ENCODE measurements at places on chromosomes 6 and 20.

DNA sequence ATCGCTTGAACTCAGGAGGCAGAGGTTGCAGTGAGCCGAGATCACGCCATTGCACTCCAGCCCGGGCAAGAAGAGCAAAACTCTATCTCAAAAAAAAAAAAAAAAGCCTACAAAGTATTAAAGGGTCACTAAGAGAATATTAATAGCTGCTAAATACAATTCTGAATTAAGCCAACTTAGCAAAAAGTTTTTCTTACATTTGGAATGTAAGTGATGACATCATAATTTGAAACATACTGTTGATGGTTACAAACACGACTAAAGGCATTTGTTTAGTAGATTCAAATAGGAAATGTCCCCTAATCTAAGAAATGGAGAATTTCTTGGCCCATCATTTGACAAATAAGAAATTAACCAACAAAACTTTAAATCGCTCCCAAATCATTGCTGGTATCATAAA is 282.8 kb downstream of the RNGTT start:
- DNase-seq, result no peak

- DNase-seq, result no peak
Measured at GRCh38 chr6:81130061-81130460, 622.4 kb downstream of the TENT5A start.

DNA sequence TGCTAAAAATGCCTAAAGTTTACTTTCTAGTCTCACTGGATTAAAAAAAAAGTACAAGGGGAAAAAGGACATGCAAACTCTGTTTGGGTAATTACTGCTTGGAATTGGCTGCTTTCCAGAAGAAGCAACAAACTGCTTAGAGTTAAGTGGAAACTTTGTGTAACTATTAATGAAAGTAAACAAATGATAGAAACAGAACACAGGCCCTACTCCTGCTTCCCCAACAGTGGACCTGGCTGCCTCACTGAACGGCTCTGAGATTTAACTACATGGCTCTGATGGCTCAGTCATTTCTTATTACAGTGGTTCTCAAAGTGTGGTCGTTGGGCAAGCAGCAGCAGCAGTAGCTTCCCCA is 108.5 kb downstream of the MAN1A1 start:
- no peak for DNase-seq

GRCh38 chr6:153539602-153540001 is 408.5 kb upstream of the RGS17 start:
- DNase-seq, result no peak

DNA sequence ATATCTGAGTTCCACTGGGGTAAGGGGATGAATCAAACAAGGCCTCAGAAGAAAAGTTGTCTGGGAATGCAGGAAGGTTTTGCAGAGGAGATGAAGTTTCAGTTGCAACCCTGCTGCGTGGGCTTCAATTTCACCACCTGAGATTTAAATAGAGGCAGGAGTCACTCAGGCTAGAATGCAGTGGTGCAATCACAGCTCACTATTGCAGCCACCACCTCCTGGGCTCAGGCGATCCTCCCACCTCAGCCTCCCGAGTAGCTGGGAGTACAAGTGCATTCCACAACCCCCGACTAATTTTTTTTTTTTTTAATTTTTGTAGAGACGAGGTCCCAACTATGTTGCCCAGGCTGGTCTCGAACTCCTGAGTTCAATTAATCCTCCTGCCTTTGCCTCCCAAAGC is 1.5 kb upstream of the ZNF165 start:
- DNase-seq, result no peak

GRCh38 chr6:150072201-150072600 is 3.3 kb upstream of the ULBP3 start:
- DNase-seq, result no peak

DNA sequence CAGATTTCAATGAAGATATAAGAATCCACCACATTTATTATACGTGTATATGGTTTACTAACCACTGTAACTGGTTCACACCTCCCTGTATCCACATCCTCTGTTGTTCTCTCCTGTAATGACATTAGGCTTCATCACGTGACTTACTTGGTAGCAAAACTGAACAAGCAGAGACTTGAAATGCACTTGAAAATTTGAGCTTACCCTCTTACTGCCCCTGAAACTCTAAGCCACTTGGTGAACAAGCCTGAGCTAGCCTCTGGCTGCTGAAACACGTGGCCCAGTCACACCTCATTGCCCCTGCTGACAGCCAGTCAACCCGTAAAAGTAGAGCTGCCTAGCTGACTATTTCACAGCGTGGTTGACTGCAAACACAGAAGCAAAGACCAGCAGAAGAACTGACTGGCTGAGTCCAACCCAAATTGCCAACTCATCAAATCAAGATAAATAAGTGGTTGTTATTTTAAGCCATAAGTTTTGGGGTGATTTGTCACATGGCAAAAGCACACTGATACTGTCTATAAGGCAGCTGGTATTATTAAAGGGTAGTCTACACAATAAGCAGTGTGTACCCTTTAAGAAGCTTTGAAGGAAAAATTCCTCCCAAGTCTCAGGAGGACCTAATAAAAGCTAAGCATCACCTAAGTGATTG is 109.0 kb downstream of the RALGAPA2 start:
- no peak for DNase-seq

DNA sequence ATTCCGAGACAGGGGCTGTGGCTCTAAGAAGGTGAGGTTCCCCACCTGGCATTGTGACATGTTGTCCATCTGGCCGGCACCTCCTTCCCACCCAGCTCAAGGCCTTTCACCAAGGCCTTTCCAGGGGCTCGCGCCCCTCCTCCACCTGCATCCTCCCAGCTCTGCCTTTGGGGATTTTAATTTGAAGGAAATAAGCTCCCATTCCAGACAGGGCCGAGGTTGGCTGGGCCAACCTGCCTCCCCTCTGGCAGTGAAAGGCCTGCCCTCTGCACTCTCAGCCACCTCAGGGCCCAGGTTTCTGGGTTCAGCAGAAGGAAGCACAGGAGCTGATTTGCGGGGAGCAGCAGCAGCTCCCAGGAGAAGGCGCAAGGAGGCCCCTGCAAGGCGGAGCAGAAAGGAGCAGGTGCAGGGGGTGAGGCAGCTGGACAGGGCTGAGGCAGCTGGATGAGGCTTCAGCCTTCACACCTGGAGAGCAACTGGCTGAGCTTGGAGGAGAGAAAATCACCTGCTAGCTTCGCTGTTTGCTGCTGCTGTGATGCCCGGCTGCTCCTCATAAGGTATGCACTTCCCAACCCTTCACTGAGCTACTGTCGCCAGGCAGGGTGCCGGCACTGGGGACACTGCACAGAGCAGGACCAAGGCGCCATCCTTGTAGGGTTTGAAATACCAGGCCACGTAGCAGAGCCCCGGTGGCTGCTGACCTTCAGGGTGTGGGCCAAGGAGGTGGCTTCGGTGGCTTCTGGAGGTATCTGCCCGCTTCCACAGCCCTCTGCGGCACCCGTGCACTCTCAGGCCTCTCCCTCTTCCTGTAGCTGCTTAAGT is 147.0 kb downstream of the SYNDIG1 start:
- no peak for DNase-seq

GRCh38 chr6:87115402-87116135 is 20.7 kb upstream of the CGA start:
- DNase-seq, result no peak

GRCh38 chr6:74492587-74492986 is 713.3 kb downstream of the COL12A1 start:
- no peak for DNase-seq

GRCh38 chr6:151690303-151690702 is 117.2 kb upstream of the ESR1 start:
- peak; percentile 30 for DNase-seq

DNA sequence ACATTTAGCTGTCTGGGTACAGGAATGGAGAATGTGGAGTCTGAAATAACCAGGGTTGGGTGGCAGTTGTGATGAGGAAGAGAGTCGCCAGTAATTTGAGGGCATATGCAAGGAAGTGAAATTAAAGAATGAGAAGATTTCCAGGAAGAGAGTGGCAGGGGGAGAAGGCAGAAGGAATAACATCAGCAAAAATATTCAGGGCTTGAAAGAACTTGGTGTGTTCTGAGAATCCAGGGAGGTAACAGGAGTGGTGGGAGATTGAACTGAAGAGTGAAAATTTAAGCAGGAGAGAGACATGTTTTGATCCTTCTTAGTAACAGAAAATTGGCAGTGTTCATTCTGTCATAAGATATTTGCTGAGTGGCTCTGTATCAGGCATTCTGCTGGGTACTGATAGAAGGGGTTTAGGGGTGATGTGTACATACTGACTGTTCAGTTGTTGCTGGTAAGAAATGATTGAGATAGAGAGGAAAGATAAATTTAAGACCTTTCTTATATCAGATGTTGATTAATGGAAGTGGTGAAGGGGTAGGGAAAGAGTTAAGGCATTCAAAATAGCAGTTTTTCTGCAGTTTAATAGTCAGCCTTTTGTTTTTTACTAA is 54.7 kb downstream of the PHF20 start:
- no peak for DNase-seq

GRCh38 chr6:52547647-52548352 is 29.1 kb downstream of the TRAM2 start:
- no peak for DNase-seq

DNA sequence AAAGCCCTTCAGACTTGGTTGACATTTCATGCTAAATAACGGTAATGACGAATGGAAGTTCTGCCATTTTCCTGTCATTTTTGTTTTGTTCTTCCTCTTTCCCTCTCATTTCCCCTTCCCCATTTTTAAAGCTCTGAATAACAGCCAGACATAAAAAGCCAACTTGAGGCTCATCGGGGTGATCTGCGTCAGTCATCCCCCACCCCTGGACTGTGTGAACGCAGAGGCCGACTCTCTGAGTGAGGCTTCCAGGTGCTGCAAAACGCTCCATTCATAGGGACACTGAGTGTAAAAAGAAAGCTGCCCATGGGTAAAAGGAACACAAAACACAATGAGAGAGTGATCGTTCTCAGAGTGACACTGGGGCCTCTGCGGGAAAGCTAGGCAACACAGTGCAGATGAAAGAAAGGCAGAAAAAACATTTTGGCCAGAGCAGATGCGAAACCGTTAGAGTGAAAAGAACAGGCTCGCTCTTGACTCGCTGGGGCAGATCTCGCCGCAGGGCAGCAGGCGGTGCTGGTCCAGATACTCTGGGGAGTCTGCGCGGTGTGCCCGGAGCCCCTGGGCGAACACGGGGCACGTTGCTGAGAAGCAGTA is 684.8 kb downstream of the QKI start:
- DNase-seq, result peak; percentile 22

GRCh38 chr6:145929037-145929633 is 35.0 kb downstream of the SHPRH start:
- peak; percentile 52 for DNase-seq

- DNase-seq, result no peak
Measured at GRCh38 chr6:36514554-36515456, 32.5 kb downstream of the STK38 start.

DNA sequence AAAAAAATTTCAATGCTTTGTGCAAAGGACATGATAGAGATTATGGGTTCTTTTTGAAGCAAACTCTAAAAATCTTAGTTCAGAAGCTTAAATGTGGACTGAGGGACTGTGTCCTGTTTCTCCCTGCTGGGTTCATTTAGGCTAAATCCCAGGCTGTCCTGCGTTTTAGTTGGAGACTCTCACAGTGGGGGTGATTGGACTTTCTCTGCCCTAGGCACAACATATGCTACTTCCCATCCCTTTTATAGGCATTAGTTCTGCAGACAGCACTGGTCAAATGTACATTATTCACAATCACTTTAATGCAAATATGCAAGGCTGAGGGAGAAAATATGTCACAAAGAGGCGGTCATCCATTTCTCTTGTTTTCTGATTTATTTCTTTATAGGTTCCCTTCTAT is 71.3 kb downstream of the TFAP2B start:
- no peak for DNase-seq

- DNase-seq, result no peak
Measured at GRCh38 chr6:142326540-142326939, 24.7 kb downstream of the ADGRG6 start.

Measured in pons (tissue), 1 donor.